ENCODE measurements at places on chromosomes 12 and 14.

DNA sequence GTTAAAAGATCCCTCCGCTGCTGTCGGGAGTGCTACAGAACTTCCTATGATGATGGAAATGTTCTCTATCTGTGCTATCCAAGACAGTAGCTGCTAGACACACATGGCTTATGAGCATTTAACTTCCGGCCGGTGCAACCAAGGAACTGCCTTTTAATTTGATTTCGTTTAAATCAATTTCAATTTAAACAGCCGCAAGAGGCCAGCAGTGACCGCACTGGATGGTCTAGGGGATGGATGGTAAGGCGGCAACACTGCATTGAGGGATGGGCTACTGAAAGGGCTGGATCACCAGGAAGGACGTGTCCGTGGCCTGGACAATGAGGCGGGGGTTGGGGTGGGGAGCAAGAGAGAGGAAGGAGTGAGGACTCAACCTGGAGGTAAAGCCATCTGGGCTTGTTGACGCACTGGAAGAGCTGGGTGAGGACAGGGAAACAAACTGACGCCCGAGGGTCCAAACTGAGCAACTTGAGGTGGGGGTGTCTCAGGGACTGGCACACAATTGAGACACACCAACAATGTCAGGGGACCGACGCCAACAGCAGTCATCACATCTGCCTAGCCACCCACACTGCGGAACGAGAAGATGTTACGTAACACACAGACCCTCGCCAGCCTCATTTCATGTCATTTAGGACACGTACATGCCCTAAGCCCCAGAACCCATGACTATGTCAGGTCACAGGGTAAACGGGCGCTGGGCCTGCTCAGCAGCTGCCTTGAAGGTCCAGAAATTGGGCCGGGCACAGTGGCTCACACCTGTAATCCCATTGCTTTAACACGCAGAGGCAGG is 57.6 kb downstream of the SCARB1 start:
- no peak for DNase-seq

GRCh38 chr14:102209224-102209966 is 69.7 kb downstream of the WDR20 start:
- no peak for DNase-seq

DNA sequence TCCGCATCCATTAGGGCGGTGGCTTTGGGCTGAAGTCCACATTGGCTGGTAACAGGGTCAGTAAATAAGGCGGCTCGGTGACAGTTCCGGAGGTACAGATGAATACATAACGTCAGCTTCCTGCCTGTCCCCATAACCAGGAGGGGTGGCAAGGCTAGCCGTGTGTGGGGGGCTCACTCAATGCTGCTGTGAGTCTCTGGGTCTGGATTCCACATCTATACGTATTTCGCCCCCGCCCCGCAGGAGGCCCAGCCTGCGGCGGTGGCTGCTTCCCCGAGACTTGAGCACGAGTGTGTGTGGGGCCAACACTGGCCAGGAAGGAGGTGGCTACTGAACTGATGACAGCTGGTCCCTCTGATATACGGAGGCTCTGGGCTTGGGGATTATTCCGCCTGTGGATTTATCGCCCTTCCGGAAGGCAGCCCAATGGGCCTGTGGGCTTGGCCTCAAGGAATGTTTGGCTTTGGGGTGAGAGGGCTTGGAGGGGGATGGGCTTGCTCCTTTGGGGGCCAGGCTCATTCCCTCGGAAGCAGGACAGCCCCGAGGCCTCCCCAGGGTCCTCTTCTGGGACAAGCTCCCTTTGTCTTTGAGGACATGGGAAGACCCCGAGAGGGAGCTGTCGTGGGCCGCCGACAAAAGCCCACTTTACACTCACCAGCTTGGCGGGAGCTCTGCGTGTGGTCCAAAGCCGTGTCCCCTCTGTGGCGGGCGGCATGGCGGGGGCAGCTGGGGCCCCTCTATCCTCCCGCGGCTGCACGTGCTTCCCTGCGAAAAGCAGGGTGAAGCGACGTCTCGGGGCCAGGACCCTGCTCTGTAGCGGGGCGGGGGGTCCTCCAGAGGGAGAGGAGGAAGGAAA is 82.1 kb downstream of the KIF26A start:
- DNase-seq, result no peak

DNA sequence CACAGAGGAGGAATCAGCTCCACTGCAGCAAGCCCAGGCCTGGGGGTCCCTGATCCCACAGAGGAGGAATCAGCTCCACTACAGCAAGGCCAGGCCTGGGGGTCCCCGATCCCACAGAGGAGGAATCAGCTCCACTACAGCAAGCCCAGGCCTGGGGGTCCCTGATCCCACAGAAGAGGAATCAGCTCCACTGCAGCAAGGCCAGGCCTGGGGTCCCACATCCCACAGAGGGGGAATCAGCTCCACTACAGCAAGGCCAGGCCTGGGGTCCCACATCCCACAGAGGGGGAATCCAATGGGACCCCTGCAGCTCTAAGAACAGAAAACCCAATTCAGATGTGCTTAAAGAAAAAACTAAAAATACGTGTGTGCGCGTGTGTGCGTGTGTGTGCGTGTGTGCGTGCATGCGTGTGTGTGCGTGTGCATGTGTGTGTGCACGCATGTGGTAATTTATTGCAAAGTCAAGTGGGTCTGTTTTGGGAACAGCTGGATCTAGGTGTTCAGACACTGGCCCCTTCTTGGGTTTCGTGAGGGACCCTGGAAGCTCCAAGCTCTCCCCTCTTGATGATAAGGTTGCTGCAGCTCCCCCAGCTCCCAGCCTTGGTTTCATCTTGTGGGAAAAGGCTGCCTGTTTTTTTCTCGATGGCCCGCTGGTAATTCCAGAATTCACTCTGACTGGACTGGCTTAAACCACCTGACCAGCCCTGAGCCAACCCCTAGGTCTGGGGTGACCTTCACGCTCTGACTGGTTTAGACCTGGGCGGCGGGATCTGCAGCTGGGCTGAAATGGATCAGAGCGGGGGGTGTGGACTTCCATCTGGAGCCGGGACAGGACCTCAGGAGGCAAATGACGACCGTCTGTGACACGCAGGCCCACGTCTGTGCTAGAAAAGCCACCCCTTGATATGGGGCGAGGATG is 47.1 kb downstream of the GALNT9 start:
- no peak for DNase-seq

GRCh38 chr14:66152302-66152701 is 333.9 kb upstream of the CCDC196 start:
- no peak for DNase-seq

- DNase-seq, result no peak
These were observed 19.6 kb downstream of the POMT2 start for GRCh38 chr14:77301103-77301502.

- DNase-seq, result no peak
These were observed 96.6 kb downstream of the SCN8A start for GRCh38 chr12:51687614-51688013.

DNA sequence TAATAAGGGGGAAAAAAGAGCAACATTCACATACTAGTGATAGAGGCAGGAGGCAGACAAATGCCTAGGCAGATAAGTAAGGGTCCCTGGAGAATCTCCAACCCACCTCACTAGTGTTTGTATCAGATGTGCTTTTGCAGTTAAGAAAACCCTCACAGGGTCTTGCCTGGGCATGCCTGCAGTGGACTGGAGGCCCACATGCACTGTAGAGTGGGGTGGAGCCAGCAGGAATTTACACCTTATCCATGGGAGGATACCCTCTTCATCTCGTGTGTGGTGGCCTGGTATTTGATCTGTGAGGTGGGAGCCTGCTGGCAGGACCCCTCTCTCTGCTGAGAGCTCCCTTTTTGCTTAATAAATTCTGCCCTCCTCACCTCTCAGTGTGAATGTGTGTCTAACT is 238.0 kb upstream of the SLC16A7 start:
- no peak for DNase-seq

DNA sequence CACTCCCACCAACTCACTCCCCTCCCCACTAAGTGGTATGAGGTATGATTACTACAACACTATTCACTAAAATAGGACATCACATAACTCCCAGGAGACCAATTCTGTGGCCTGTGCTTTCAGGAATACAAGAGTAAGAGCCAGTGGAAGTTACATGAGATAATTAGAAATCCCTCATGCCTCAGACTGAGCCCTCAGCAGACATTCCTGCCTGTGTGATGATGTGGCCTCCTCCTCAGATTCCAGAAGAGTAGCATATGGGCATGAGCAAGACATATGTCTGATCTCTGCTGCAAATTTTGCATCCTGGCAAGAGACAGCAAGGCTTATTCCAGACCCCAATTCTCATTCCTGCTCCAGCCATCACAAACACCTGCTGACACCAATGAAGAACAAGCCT is 46.0 kb upstream of the BMP4 start:
- DNase-seq, result no peak

- DNase-seq, result no peak
These were observed 36.2 kb downstream of the PPP1R13B start for GRCh38 chr14:103811189-103811588.

- DNase-seq, result no peak
These were observed 42.1 kb downstream of the HNRNPC start for GRCh38 chr14:21227150-21227549.

DNA sequence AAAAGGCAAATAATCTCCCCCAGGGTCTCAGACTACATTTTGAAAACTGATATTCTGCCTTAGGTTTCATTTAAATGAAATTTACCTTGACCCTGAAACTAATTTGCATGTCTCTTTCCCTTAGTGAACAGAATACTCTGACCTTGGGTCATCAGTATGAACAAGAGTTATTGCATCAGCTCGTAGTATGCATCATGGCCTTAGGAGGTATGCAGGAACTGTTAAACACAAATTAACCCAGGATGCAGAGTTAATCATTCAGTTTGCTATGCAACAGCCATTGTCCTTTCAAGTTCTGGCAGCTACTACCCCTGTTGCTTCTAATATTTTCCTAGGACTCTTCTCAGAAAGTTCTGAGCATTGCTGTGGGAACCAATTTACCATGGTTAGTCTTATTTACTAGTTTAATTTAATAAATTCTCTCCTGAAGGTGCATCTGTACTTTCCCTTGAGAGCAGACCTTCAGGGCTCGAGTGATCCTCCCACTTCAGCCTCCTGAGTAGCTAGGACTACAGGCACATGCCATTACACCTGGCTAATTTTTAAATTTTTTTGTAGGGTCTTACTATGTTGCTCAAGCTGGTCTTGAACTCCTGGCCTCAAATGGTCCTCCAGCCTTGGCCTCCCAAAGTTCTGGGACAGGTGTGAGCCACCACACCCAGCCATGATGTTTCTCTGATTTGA is 126.7 kb downstream of the TTC6 start:
- no peak for DNase-seq

GRCh38 chr12:47361389-47362021 is 281.7 kb upstream of the AMIGO2 start:
- DNase-seq, result peak; percentile 40

- no peak for DNase-seq
These were observed 84.0 kb downstream of the TMCC3 start for GRCh38 chr12:94566345-94566744.

GRCh38 chr12:6369916-6370575 is 5.3 kb downstream of the SCNN1A start:
- DNase-seq, result no peak

Measured in stimulated activated CD8-positive, alpha-beta memory T cell treated with anti-CD3 and anti-CD28 coated beads, Interleukin-15, amount 100 ng/mL, for 4 hours (primary cell).